Activated CD8-positive, alpha-beta memory T cell treated with anti-CD3 and anti-CD28 coated beads for 48 hours (primary cell): ENCODE measurements at places on chromosomes 4 and X.

GRCh38 chr4:177308125-177308524 lies 1.5 kb upstream of the NEIL3 start:
- DNase-seq: no peak

GRCh38 chr4:40502220-40502619 lies 127.4 kb downstream of the RBM47 start:
- no peak for DNase-seq

DNA sequence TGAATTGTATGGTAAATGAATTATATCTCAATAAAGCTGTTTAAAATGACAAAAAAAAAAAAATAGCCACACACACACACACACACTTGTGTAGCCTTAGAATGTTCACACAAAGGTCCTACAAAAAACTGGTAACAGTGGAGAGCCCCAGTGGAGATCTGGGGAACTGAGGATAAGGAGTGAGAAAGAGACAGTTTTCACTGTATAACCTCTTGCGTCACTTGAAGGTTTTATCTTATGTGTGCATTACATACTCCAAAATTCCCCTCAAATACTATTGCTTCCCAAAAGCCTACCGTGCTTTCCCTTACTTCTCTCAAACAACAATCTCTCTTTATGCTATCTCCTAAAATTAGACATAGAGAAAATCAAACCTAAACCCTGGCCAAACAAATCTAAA lies 67.8 kb downstream of the SMC1A start:
- DNase-seq: no peak

DNA sequence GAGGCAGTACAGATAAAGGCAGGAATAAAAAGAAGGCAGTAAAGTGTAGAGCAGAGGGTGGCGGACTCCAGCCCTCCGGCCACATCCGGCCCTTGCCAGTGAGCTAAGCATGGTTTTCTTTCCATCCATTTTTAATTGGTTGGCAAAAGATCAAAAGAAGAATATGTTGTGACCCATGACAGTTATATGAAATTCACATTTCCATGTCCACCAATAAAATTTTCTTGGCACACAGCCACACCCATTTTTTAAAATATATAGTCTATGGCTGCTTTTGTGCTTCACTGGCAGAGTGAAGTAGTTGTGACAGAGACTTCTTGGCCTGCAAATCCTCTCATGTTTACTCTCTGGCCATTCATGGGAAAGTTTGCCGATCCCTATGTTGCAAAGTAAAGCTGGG lies 29.8 kb downstream of the SLC9A6 start:
- DNase-seq: no peak

DNA sequence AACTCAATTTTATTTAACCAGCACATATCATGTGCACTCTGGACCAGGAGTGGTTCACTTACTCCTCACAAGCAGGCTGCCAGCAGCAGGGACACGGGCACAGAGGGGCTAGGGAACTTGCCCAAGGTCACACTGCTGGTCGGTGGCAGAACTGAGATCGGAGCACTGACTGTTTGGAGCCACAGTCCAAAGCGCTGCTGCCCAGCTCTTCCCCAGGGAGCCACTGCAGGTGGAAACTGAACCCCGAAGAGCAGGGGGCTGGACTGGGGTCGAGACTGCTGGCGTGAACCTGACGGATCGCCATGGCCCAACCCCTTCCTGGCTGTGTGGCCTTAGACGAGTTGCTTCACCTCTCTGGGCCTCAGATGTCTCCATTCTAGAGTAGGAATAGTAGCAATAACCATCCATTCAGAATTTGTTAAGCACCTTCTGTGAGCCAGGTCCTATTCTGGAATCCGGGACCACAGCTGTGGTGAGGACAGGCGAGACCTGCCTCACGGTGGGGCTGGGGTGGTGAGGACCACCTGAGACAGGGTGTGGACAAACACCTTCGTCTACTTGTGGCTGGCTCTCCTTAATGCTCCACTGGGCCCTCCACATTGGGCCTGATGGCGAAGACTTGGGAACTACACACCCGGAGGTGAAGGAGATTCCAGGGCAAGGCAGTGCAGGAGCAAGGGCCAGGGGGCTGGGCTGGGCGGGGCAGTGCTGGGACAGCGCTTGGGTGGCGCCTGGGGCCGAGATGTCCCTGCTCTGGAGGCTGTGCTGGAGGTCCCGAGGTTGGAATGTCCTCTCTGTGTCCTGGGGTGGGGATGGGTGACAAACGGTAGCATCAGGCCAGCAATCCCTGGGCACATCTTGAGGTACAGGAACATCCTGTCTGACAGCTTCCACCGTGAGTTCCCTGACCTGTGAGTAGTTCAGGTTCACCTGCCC lies 32.0 kb upstream of the KIAA0232 start:
- no peak for DNase-seq

DNA sequence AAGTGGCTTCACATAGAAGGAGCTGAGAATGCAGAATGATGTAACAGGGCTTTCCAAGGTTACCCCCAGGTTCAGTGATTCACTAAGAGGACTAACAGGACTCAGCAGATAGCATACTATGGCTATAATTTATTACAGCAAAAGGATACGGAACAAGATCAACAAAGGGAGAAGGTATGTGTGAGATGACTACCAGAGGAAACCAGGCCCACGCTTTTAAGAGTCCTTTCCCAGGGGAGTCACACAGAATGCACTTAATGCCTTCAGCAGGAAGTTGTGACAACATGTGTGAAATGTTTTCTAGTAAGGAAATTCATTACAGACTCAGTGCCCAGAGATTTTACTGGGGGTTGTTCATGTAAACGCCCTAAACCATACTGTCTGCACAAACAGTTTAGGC lies 373.6 kb upstream of the MAGEB2 start:
- no peak for DNase-seq

- DNase-seq: no peak
Measured at GRCh38 chr4:85939595-85939994, 420.3 kb downstream of the MAPK10 start.

GRCh38 chr4:48255072-48255958 lies 14.3 kb downstream of the TEC start:
- no peak for DNase-seq

- DNase-seq: no peak
Measured at GRCh38 chrX:118978451-118978850, 4.0 kb downstream of the LONRF3 start.

DNA sequence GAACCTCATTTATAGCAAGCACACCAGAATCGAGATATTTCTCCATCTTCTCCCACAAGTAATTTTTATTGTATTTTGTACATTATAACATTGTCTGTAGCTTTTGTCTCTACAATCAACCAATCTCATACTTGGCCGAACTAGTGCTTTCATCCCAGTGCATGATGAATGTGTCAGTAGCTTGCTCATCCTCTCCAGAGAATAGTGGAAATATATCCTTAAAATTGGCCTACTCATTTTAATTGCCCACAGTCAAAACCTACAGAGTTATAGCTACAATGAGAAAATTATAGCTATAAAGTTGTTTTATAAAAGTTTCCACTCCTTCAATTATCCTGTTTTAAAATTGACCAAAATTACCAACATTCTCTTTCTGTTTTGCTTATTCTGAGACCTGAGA lies 103.8 kb downstream of the MAPK10 start:
- no peak for DNase-seq

GRCh38 chr4:123529278-123529568 lies 132.6 kb downstream of the SPRY1 start:
- no peak for DNase-seq

DNA sequence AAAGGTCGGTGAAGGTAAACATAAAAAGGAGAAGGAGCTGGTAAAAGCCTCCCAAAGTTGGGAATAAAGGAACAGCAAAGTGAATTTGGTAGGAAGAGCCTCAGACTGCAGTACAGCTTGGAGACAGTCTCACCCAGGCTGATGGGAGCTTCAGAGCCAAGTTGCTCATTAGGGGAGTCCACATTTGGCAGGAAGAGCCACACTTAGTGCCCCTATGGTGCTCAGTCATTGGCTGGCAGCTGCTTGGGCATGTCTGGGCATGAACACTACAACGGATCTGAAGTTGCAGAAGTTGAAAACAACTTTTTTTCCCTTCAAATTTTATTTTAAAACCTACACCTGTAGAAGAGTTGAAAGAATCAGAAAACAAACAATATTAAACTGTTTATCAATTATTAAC lies 2497.3 kb downstream of the ARAP2 start:
- no peak for DNase-seq

DNA sequence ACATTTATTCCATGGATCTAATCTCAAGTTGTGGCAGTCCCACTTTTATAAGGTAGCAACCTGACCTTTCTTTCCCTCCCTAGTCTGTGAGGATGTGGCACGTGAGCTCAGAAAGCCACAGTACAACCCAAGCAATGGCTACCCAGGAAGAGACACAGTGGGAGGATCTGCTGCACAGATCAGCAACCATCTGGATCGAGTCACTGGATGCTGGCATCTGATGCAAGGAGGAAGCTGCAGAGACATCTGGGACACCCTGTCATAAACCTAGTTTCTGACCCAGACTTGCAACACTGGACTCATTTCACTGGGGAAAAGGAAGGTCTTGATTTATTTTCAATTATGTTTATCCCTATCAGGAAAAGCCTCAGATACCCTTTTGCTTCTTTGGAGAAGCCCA lies 327.1 kb downstream of the PAPSS1 start:
- DNase-seq: no peak

DNA sequence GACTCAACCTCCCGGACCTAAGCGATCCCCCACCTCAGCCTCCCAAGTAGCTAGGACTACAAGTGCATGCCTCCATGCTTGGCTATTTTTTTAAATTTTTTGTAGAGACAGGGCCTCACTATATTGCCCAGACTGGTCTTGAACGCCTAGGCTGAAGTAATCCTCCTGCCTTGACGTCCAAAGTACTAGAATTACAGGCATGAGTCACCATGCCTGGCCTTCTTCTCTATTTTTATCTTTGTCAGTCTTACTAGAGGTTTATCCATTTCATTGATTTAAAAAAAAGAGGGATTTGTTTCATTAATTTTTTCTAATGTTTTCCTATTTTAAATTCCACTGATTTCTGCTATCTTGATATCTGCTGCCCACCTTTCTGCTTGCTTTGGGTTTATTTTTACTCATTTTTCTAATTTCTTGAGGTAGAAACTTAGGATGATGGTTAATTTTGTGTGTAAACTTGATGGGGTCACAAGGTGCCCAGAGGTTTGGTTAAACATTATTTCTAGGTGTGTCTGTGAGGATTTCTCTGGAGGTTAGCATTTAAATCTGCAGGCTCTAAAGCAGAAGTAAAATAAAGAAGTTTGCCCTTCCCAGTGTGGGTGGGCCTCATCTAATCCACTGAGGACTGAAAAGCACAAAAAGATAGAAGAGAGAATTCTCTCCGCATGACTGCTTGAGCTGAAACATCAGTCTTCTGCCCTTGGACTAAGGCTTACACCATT lies 116.2 kb upstream of the DCLK2 start:
- no peak for DNase-seq

GRCh38 chrX:47523713-47524166 lies 37.3 kb upstream of the ARAF start:
- no peak for DNase-seq

GRCh38 chr4:153785910-153786721 lies 2.8 kb downstream of the SFRP2 start:
- no peak for DNase-seq

GRCh38 chr4:138290805-138291204 lies 48.7 kb upstream of the SLC7A11 start:
- DNase-seq: no peak

DNA sequence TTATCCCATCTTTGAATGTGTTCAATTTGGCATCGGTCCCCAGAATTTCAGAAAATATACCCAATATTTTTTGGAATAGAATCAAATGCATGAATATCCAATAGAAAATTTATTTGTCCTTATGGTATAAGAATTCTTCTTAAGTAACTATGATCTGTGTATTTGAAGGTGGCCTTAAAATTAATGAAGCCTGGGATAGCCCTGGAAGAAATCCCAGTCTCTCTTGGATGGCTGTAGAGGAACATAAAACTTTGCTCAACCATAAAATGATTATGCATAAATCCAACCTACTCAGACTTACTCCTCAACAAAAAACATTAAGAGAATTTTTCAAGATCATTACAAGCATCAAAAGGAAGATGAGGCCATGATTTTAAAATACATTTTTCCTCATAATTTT lies 269.4 kb upstream of the SMIM31 start:
- no peak for DNase-seq

DNA sequence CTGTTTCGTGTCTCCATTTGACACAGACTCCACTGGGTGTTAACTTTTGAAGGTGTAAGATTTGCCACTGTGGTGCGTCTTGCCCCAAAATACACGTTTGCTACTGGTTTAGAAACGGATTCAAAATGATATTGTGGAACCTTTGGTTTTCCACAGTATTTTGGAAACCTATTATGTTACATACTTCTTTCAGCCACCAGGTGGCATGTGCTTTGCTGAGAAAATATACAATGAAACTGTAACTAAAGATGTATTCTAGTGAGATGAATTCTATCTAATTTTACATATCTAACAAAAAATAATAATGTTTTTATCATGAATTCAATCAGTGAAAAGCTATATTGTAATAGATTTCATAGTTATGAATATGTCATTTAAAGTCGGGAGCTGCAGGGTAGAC lies 28.4 kb upstream of the SLITRK4 start:
- DNase-seq: no peak

DNA sequence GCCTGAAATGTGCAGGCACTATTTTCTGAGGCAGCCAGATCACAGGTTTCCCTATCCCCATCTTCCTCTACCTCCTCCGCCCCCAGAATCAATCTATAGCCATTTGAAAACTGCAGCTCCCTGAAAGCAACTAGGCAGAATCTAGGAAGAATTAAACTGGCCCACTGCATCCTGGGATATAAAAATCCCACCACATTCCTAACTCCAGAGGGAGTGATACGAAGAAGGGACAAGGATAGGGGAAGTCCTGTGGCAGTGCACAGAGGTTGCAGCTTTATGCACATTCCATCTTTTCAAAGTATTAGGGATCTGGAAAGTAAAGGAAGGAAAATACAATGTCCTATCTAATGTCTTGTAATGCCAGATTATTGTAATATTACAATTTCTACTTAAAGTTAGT lies 18.3 kb upstream of the HERC3 start:
- no peak for DNase-seq
